Activated T-cell treated with anti-CD3 and anti-CD28 coated beads for 24 hours (primary cell): ENCODE measurements at places on chromosomes 3 and 15.

DNA sequence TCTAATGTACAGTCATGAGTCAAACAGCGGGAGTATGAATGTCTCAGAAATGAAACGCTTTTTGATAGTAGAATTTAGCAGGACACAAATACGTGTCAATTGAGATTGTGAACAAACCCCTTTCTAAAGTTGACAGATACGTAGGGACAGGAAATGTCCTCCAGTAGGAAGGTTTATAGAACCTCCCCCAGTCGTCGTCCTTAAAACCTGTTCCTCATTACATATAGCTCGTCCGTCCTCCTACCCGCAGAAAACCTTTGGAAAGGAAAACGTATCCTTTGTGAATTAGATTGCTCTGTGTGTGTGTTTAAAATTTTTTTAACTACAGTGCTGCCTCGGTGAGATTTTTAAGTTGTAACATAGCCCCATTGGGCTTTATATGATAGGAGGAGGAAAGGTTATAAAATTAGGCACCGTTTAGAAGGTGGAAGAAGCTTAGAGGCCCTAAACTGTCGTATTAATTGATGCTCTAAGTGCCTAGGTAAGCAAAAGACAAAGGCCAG lies 4.1 kb downstream of the UBE2E1 start:
- DNase-seq, result no peak

DNA sequence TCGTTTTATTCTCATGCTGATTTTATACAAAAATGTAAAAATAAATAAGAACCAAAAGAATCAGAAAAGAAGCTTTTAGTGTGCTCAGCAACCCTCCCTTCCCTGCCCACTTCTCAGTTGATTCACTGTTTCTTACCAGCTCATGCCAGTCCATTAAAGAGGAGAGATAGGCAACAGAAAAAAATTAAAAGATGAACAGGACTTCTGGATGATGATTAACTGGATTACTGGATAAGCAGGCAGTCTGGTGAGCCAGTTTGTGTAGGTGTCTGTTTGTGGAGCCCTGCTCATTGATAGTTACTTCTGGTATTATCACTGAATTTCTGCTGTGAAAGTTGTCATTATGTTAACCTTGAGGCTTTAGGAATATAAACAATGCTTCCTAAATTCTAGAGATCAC lies 15.1 kb upstream of the GPR171 start:
- no peak for DNase-seq

- DNase-seq, result no peak
Measured at GRCh38 chr3:59374091-59374817, 324.4 kb upstream of the CFAP20DC start.

DNA sequence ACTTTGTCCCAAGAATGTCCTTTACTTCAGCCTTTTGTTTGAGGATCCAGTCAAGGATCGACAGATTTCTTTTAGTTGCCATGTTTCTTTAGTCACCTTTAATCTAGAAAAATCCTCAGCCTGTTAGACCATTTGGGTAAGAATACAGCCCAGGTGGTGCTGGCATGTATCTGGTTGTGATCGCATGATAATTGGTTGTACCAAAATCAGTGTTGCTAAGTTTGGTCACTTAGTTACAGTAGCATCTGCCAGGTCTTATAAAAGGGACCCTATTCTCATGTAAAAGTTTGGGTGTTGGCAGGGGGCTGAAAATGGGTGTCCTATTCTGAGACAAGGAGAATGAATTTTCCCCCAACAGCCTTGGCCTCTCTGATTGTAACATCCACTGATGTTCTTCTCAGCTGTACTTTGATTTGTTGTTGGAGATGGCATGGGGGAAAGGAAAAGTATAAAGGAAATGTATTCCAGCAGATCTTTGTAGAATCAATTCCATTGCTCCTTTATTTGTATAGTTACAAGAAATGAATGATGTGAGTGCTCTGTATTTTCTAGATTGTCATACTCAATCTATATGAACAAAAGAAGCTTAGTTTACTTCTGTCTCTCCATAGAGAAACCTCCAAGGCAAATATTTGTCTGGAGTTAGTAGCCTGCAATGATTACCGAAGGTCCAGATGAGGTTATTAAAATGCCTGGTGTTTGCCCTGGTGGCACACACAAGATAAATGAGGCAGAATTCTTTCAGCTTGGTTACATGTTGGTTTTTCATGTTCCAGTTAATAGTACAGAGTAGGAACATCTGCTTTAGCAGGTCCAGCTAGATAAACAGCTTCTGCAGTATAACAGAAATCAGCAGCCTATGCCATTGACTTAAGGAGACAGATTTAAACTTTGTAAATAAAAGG lies 65.7 kb downstream of the CMTM8 start:
- no peak for DNase-seq

- DNase-seq, result no peak
Measured at GRCh38 chr3:32140943-32141342, 34.5 kb downstream of the GPD1L start.

GRCh38 chr3:107061466-107061865 lies 315.8 kb upstream of the CCDC54 start:
- no peak for DNase-seq

- no peak for DNase-seq
Measured at GRCh38 chr15:96344706-96345559, 14.4 kb downstream of the NR2F2 start.

- DNase-seq, result no peak
Measured at GRCh38 chr15:37100109-37100965, at the start of gene MEIS2. Gene MEIS2 (minus strand): TSS chr15:37100549. CDS start chr15:37099466, 1,083 bp downstream.

DNA sequence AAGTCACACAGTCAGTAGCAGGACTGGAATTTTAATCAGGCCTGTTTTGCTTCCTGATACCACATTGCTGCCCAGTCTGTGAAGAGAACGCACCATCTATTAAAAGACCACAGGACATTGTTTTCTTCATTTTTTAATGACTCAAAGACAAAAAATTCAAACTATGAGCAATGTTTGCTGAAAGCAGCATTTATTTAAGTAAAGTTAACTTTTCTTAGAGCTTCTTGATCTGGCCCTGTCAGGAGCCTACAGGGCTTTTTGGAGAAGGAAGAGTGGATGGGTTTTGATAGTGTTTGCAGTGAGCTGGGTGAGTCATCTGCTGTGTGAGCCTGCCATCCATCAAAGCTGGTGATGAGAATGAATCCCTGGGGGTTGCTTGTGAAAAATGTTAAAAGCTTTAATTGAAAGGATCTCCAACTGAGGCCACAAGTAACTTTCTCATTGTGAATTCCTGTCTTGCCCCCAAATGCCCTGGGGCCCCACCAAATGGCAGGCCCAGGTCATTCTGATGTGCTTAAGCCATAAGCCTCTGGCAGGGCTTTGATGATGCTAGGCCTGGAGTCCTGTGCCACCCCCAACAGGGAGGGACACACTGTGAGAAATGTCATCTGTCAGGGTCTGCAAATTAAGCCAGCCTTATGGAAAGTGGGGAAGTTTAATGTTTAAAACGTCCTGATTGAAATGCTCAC lies 136.2 kb upstream of the PFN2 start:
- DNase-seq, result no peak

DNA sequence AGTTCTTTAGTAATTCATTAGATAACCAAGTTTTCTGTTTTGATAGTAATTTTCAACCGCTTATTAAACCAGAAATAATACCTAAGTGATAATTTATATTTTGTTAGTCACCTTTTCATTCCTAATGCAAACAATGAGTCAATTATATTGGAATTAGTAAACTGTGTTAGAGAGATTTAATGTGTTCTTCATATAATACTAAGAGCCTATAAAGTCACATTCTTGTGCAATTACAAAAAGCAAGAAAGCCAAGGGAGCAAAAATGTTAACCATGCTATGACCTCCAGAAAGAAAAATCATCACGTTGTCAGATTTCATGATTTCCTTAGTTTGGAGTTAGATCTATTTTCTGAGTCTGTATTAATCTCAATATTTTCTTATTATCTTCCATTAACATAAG lies 108.8 kb upstream of the SAMMSON start:
- DNase-seq, result no peak

GRCh38 chr3:60065227-60065868 lies 1015.5 kb upstream of the CFAP20DC start:
- DNase-seq, result no peak

DNA sequence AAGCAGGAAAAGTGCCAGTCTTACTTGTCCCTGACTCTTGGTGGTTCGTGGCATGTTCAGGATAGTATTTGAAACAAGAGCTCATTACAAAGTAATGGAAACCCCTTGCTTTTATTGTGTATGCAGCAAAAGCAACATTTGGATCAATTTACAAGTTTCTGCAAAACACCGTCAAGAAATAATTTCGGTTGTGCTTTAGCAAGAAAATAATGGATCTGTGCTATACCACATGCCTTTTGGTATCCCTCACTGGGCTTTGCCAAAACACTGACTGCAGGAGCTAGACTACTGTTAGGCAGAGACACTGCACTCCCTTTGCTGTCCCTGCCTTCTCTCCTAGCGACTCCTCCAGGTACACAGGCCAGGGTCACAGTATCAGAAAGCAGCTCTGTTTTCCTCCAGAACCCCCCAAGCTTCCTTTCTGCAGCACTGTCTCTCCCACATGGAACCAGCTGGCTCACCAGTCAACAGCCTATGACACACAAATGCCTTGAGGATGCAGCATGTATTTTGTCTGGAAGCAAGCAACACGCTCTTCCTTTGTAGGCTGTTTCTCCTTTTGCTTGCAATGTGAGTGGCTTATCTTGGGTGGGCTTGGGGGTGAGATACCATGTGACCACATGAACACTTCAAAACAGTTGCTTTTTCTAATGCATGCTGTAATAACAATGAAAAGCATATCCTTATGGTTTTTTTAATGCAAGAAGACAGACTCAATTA lies 111.4 kb downstream of the PGPEP1L start:
- no peak for DNase-seq

- DNase-seq, result no peak
Measured at GRCh38 chr3:99915906-99916432, 98.3 kb downstream of the CMSS1 start.

DNA sequence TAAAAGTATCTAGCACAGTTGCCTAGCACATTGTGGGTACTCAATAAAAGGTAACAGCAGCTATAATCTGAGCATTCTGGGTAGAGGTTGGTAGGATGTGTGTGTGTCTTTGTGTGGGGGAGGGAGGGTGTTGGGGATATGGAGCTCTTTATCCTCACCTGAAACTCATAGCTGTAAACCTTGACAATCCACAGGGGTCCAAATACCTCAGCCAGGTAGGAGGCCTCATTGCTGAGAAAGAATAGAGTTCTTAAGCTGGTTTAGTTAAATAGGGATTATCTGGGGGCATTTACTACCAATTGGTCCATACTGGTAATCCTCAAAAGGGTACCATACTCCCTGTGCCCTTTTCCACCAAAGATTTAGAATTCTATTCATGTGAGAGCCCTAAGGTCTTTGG lies 3.9 kb downstream of the SERF2 start:
- no peak for DNase-seq

- peak; percentile 10 for DNase-seq
Measured at GRCh38 chr3:113534365-113534764, 2.0 kb downstream of the SIDT1 start.

GRCh38 chr3:77795013-77795412 lies 755.1 kb downstream of the ROBO2 start:
- no peak for DNase-seq

DNA sequence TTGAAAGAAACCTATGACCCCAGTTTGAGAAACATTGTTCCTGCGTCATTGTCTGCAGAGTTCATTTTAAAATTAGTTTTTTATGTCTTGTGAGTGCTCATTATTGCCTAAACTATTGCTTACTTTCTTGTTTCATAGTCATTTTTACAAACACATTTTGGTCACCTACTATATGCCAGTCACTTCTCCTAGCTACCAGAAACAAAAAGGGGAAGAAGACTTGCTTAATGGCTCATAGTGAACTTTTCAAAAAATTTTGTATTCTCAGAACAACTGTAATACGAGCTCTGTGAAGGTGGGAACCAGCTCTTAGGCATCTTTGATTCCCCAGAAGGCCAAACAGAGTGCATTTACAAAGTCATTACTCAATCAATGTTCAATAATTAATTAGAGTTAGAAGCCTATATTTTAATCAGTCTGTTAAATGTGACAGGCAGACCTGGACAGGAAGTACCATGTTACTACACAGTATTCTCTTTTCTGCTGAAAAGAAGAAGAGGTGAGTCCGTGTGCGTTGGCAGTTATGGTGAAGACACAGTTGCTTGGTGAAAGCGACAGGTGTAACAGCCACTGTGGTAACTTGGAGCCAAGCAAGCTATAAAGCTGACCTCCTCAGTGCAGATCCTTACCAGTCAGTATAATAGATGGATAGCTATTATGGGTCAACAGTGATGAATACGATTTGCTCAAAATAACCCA lies 46.6 kb downstream of the DPPA2 start:
- no peak for DNase-seq
